ENCODE measurements at places on chromosomes 1 and 21.

DNA sequence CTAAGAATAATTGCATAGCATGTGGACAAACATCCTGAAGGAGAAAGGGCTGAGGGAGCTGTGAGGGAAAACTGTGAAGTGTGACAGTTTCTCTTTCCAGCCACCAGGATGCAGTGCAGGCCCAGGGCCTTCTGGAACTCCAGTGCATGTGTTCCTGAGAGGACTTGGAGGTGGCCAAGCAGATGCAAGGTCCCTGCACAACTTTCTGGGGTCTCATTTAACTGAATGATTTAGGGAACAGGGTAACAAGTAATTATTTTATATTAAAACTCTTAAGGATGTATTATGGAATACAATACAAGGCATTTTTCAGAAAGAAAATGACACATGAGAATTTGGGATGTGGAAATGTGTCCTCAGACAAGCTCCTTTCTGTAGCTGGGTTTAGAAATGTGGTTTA, 61.2 kb upstream of the MCOLN3 start:
- peak; percentile 69 for DNase-seq

DNA sequence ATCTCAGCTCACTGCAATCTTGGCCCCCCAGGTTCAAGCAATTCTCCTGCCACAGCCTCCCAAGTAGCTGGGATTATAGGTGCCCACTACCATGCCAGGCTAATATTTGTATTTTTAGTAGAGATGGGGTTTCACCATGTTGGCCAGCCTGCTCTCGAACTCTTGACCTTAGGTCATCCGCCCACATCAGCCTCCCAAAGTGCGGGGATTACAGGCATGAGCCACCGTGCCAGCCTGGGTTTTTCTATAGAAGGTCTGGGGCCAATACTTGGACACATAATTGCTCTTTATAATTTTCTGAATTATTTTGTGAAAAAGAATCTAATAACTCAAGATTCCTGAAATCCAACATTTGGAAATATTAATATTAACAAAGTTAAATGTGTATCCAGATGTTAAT, 1267.7 kb upstream of the ADGRL4 start:
- DNase-seq = no peak

GRCh38 chr1:21547876-21548275, 38.7 kb downstream of the ALPL start:
- DNase-seq = no peak

DNA sequence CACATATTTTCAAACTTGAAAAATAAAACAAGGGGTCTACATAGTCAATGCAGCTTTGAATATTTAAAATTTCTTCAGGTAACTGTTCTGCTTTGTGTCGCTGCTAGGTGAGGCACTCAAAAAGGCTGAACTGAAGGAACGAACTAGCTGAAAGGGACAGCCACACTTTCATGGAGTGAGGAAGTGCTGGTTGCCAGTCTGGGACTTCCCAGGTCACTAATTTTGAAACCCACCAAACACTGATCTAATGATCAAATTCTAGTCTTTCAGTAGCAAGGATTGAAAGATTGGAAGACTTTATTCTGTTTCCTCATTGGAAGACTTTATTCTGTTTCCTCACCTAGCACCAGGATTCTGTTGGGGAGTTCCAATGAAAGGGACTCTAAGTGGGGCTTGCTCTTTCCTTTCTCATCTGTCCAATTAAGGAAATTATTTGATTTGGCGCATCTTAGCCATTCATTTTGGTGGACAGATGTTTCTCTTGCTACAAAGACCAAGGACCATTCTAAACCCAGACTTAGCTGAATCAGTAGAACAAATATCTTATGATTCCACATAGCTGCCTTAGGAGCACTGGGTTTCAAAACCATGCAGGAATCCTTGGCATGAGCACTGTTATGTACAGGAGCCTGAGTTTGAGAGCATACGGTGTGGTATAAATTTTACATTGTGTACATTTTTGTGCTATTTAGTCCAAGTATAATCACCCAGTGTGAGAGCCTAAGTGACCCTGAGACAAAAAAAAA, 10.9 kb upstream of the ARID1A start:
- no peak for DNase-seq

- no peak for DNase-seq
These were observed 247.5 kb downstream of the NEGR1 start for GRCh38 chr1:72034827-72035226.

DNA sequence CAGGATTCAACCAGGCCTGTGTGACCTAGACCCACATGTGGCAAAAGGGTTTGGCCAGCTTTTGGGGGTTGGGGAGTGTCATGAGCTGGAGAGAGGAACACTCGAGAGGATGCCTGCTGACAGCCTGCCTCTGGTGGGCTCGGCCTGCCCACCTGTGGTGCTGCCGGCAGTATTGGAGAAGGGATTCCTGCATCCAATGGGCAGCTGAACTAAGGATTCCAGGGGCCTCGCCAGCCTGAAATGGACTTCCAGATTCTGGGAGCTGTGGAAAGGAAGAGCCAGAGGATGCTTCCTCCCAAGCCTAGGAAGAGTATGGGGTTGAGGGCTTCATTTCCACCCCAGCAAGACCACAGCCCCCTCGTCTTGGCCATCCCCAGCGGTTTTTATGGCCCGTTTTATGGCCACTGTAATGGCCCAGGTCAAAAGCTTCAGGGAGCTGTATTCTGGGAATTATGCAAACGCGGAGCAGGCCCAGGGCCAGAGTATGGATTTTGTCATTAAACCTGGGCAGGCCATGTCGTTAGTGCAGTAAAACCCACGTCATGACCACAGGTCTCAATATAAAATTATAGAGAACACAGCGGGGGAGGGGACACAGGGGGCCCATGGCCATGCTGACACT, 63.6 kb downstream of the TMEM53 start:
- DNase-seq = no peak

DNA sequence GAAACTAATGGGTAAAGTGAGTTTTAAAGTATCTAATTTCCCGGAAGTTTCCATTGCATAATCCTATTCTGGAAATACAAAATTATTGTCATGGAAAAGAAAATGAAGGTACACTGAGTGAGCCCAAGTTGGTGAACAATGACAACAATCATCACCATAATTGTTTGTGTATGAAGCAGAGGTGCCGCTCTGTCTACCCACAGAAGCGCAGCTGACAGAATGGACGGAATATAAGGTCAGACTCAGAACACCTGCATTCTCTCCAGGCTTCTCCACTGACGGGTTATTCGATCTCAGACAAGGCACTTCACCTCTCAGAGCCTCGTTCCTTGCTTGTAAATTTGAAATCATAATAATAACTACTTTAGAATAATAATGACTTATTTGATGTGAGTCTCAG, 99.1 kb upstream of the NGF start:
- DNase-seq = no peak

GRCh38 chr1:7346070-7346596, 425.0 kb upstream of the VAMP3 start:
- no peak for DNase-seq

DNA sequence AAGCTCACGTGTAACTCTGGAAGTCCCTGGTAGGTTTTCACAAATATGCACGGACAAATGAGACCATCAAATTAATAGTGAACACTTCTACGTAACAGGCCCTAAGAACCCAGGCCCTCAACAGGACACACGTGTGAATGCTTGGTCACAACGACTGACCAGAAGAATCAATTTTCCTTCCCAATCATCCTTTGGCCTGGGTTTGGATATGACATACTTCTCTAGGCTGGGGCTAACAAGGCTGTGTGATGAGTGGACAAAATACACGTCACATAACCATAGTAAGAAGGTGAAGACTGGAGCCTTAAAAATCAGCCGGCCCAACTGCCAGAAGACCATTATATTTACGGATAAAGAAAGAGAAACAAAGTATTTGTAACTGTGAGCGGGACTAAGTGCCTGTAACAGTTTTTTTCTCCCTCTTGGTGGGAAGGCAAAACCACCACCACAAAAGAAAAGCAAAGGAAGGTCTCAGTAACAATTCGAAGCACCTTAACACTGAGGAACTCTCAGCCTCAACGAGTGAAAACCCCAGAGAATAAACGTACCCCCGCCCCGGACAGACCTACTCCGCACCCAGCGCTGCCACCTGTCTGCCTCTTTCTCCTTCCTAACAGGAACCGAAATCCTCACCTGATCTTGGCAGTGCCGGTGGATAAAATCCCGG, 450 bp downstream of the SDE2 start:
- DNase-seq = peak; percentile 31

- DNase-seq = no peak
These were observed 93.9 kb downstream of the KCTD3 start for GRCh38 chr1:215661033-215661432.

- DNase-seq = no peak
These were observed 108.3 kb downstream of the POU2F1 start for GRCh38 chr1:167328816-167329483.

DNA sequence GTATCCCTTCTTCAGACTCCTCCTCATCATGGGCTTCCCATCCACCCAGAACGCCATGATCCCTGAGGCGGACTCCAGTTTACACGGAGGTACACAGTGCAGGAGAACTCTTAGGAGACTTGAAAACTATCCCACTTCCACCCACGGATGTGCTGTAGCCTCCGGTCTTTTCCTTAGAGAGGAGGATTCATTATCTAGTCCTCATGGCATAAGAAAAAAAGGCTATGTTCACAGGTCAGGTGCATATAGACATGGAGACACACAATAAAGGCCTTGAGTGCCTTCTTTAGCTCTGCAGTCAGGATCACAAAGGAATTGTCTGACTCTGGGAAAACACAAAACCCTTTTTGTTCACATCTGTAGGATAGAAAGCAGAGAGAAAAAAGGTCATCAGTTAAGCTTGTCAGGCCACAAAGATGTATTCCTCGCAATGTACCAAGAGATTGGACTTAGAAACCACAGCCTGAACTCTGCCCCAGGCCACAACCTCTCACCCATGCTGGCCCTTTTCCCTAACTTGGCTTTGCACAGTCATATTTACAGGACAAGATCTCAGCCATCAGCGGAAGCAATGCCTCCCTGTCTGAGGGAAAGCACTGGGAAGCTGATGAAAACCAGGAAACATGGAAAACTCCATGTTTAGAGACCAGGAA, 9.0 kb downstream of the CRP start:
- no peak for DNase-seq

DNA sequence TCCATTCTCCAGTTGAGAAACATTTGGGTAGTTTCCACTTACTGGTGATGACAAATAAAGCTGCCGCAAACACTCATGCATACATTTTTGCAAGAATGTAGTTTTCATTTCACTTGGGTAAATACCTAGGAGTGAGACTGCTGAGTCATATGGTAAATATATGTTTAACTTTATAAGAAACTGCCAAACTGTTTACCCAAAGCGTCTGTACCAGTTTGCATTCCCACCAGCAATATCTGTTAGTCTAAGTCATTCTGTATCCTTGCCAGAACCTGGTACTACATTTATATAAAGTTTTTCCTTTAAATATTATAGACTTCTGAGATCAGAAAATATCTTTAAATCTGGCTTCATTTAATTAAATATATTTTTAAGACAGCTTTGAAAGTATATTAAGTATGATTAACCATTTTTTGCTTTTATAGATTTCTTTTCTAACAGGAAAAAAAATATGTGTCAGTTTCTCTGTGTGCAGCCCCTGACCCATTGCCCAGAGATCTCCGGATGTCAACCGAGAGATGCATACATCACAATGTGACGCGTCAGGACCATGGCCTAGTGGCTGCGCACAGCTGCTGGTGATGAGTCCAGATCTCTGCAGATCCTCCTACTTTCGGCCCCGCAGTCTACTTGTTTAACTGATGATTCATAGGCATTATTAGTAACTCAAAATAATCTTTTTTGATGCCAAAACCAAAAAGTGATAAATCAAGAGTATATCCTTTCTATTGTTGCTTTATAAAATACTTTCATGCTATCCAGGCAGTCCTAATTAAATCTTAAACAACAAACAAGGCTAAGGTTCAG, 227.1 kb upstream of the MAP1LC3C start:
- DNase-seq = no peak

GRCh38 chr1:188325211-188325610, 1496.5 kb downstream of the PLA2G4A start:
- no peak for DNase-seq

- no peak for DNase-seq
These were observed 59.3 kb upstream of the FAM89A start for GRCh38 chr1:231099311-231099710.

DNA sequence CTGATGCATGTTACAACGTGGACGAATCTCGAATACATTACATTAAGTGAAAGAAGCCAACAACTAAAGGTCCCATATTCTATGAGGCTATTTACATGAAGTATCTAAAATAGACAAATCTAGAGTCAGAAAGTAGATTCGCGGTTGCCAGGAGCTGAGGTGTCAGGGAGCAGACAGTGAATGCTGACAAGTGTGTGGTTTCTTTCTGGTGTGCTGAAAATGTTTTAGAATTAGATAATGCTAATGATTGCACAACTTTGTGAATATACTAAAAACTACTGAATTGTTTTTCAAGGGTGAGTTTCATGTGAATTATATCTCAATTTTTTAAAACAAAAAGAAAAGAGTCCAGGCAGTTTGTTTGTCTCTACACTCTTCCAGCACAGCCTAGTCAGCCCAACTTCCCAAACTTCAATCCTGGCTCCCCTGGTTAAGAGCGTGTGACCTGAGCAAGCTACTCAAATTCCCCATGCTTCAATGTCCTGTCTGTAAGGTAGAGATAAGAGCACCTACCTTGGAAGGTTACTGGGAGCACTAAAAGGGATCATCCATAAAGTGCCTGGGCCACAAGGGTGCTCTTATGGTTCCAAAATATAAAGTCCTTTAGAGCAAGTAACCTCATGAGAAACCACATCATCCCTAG, 20.9 kb downstream of the HLCS start:
- no peak for DNase-seq

Measured in EL (cell line).